Astrocyte of the hippocampus (primary cell): ENCODE measurements at places on chromosomes 4 and X.

GRCh38 chr4:169079942-169080827 is 70.1 kb upstream of the CBR4 start:
- peak; percentile 69 for DNase-seq

GRCh38 chr4:140049024-140049848 is 104.7 kb downstream of the MAML3 start:
- peak; percentile 66 for DNase-seq

DNA sequence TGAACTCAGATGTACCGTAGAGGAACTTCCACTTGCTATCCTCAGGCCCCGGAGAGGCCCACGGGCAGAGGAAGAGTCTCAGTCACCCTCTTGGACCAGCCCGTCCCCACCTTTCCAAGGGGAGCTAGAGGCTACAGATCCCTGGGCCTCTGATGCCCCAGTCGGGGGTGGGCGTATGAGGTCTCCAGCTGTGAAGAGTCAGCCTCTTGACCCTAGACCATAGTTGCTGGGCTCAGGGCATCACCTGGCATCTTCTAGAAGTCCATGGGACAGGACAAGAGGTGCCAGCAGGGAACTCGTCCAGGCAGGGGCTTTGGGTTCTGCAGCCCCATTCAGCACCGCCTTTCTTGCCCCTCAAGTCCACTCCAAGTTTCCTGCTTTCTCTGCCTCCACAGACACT is 11.6 kb downstream of the SASH3 start:
- DNase-seq = no peak

- DNase-seq = peak; percentile 61
Measured at GRCh38 chrX:63713526-63713925, 71.5 kb downstream of the ARHGEF9 start.

DNA sequence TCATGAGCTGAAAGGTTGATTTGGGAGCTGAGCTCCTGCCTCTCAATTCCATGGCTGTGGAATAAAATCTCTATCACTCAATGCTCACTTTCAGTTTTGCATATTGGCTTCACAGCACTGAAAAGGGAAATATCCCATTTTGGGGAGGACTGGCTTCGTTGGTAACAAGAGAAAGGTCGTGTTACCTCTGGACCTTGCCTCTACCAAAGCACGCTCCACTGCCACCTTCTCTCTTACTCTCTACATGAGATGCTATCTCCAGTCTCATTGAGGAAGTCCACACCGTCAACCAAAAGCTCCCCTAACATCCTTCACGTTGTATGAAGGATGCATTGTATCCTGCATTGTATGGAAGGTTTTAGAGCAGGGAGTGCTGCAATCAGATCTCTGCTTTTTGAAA is 195.0 kb upstream of the LDB2 start:
- DNase-seq = no peak

DNA sequence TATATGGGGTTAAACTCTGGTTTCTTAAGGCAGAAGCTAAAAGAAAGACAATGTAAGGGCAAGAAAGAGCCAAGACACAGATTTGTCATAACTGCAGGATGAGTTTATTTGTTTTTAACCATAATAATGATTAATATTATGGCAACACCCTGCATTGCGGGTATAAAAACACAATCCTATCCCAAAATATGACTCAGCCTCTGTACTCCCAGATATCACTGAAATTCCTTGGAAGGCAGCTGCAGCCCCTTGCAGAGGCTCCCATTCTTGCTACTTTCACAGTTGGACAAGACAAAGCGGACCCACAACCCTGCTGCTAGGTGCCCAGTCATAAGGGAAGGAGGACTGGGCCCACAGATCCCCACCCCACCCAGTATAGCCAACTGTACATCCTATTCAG is 20.4 kb upstream of the FGF16 start:
- no peak for DNase-seq

GRCh38 chr4:7830747-7831146 is 108.9 kb downstream of the AFAP1 start:
- no peak for DNase-seq

- peak; percentile 51 for DNase-seq
Measured at GRCh38 chr4:168993714-168994510, 16.1 kb downstream of the CBR4 start.

- peak; percentile 63 for DNase-seq
Measured at GRCh38 chr4:140098455-140099160, 55.4 kb downstream of the MAML3 start.

DNA sequence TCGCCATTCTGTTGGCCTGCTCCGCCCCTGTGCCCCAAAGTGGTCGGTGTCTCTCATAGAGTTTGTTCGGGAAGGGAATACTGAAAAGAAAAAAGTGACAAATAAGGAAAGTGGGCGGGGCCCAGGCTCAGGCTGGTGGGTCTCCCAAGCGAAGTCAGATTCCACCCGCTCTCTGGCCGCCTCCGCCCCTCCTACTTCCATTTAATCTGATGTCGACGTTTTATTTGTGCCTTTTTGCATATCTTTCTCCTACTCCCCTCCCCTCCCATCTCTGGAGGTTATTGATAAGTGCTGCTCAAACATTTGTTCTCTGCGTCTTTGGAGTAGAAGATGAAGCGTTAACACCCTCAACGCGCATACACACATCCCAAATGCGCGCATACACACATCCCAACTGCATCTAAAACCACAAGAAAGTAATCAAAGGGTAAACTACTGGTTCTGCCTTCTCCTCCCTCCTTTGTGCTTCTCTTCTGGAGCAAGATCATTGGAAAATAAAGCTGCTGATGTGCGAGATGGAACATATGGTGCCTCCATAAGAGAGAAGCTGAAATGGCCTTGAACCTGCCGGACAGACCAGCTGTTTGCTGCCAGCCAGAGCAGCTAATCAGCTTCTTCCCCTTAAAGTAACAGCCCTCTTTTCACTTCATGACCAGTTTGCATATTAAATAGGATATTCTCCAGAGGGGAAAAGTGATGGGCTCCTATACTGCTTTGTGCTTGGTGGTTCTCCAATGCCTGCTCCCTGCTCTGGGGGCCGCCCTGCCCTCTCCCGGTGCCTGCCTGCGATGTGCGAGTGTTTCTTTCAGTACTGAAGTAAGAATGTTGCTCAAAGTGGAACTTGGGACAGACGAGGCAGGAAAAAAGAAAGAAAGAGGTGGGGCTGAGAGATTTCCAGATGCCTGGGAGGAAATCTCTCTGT is 3.1 kb downstream of the MAMLD1 start:
- DNase-seq = peak; percentile 70

DNA sequence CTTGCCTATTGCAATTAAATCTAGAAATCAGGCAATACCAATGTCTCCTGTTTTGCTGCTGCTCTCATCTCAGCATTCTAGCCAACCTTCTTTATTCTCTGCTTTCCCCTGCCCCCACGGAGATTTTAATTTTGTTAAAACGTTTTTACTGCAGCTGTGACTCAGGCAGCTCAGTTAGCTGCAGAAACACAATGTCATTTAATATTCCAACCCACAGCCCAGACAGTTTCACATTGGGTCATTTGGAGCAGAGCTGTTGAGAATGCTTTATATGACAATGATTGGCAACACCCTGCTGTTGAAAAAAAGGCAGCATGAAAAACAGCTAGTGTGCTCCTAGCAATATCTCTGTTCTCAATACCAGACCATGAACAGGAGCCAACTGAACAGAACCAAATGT is 12.6 kb upstream of the SLC10A4 start:
- DNase-seq = peak; percentile 60
